ENCODE measurements at places on chromosomes 5 and 9.
A peak's percentile ranks its signal among the peaks of the same experiment; 100 is the strongest.

DNA sequence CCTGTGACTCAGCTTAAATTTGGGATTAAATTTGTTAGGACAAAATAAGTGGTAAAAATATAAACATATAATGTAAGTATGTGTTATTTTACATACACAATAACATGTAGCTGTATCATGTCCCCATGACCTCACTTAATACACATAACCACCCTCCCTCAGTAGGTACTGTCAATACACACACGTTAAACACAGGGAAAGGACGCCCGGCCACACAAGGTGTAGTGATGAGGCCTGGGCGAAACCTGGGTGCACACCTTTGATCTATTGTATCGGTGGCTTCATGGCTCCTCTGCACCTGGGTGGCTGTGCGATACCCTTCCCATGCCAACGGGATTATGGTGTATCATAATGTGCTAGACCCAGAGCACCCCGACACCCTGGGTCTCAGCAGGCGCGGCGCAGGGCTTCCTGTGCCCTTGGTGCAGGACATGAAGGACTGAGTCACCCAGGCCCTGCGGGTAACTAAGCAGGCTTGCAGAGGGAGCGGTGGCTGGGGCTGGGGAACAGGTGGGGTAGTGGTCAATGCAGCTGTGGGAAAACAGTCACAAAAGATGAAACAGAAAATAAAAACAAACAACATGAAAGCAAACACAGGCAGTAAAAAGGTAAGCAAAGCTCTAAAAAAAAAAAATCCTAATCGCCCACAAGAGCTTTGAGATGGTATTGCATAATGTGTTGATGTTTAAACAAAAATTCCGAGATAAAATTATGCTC lies 127.5 kb upstream of the RETREG1 start:
- DNase-seq: no peak

GRCh38 chr9:124790301-124790700 lies 13.4 kb downstream of the OLFML2A start:
- no peak for DNase-seq

GRCh38 chr9:125435776-125436612 lies 174.4 kb downstream of the GAPVD1 start:
- no peak for DNase-seq

DNA sequence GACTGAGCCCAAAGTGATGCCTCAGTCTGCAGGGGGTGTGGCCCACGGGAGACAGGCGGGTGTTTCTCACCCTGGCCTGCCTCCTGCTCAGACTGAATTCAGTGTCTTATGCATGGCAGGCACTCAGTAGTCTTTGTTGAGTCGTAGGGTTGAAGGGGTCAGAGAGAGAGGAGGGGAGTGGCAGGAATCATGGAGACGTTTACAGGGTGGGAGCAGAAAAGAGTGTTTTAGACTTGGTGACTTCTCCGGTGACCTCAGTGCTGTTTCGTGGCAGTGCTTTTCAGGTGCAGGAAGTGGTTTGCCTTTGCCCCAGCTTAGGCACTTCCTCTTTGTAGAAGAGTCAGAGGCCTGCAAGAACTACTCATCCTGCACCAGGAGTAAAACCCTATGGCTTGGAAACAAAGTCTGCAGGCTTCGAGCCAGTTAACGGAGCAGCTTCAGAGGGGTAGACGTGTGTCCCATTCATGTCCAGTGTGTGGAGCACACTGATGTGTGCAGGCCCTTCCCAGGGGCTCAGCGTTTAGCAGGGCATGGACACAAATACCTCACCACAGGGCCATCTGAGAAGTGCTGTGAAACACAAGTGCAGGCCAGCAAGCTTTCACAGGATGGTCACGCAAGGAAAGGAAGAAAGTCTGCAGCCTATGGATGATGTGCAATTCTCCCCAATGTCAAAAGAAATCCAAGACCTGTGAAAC lies 24.5 kb upstream of the SEMA4D start:
- peak; percentile 67 for DNase-seq

- DNase-seq: no peak
These were observed 177.2 kb downstream of the ERCC6L2 start for GRCh38 chr9:96052686-96053085.
